ENCODE measurements at places on chromosomes 11 and 22.

- no peak for DNase-seq
Observed at GRCh38 chr11:10694486-10695239, 1.1 kb upstream of the IRAG1 start.

GRCh38 chr22:44439356-44440223 is 58.4 kb downstream of the RTL6 start:
- no peak for DNase-seq

- DNase-seq: peak; percentile 93
Observed at GRCh38 chr11:61814958-61815789, 1.6 kb downstream of the FADS1 start.

DNA sequence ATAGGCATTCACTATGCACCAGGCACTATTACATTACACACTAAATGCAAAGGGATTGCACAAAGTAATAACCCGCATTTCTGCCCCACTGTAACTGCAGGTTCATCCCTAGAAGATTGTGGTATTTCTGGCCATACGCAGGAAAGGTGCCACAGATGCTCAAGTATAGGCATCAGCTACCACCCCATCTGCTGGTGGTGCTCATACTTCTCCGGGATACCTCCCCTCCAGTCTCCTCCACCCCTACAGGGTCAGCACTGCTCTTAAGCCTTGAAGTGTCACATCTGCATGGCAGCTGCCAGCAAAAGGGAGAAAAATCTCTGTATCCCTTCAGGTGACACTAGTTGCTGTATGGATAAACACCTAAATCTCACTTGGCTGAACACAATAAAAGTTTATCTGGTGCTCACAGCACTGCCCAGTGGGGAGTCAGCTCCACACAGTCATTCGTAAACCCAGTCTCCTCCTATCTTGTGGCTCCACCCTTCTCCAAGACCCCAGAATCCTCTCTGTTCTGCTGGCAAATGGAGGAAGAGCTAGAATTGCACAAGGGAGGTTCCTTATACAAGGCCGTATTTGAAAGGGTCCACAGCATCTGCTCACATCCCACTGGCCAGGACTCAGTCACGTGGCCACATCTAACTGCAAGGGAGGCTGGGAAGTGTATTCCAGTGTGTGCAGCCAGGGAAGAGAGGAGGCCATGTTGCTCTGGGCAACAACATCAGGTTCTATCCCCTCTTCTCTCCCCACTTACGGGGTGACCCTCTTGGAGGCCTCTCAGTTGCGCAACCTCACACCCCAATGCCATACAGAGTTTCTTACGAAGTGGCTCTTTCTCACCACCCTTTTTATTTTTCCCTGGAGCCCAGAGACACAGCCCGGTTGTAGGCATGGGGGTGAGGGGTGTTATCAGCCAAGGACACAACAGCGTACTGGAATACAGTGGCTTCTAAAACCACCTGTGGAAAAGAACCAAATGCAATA is 114.7 kb downstream of the BUD13 start:
- no peak for DNase-seq
